Lung (tissue), 17 donors: ENCODE measurements at places on chromosomes 6 and 20. TPM values are rescaled to one million over a fixed set of nuclear protein-coding genes. Genes with fewer than 3 reads are reported as not detected.
A peak's percentile ranks its signal among the peaks of the same experiment; 100 is the strongest.

The PRICKLE4 gene
- 6.9 TPM for total RNA-seq

The FAM83B gene
- total RNA-seq: 4.4 TPM

The VPS52 gene
- 59.9 TPM for total RNA-seq

The C20orf144 gene
- total RNA-seq: not detected

The SYCP2L gene
- total RNA-seq: 5.3 TPM

The TAAR8 gene
- not detected for total RNA-seq

DNA sequence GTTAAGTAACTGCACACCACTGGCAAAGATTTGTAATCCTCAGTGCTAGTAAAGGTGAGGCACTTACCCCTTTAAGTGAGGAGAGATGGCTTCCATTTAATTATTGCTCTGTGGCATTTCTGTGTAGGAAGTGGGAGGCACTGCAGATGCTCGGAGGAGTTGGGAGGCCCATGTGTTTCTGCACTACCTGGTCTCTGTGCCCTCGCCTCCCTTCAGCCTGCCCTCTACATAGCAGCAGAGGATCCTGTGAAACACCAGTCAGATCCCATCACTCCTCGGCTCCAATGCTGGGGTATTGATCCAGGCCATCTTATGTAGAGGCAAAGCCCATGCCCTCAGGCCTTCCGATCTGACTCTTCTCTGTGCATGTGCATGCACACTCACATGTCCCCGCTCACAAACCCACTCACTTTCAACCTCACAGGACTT is 67.0 kb downstream of the SLX4IP start:
- DNase-seq: no peak
- no peak overlapping the region for H3K27ac ChIP-seq
- peaks cover 16% of the 10 kb centered on the region for H3K4me1 ChIP-seq
- H3K4me3 ChIP-seq: no peak overlapping the region
- no peaks in the 10 kb centered on the region for H3K27me3 ChIP-seq
- H3K36me3 ChIP-seq: no peaks in the 10 kb centered on the region

DNA sequence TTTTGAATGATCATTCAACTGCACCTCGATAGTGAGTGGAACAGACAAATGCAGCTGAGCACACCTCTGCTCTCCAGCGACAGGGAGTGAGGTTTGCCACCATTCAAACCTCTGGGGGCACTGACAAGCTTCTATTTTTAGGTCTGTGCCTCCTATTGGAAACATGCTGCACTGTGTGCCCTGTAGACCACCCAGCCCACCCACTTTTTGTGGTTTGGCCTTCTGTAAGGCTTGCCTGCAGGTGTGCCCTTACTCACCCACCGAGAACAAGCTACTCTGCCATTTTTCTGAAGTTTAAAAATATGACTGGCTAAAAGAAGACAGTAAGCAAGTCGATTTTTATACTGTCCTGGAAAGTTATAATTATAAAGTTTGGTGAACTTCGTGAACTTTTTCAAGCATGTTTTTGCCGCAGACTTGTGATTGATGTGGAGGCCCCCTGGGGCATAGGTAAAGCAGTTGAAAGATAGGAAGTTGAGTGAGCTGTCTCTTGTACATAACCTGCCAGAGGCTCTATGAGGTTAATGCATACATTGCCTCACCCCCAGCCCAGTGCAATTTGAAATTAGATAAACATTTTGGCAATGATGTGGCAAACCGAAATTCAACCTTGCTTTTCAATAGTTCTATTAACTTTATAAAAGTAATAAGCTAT is 53.8 kb downstream of the ADGRG6 start:
- no peaks in the 10 kb centered on the region for H3K36me3 ChIP-seq
- H3K27me3 ChIP-seq: no peaks in the 10 kb centered on the region
- peaks cover 34% of the 10 kb centered on the region for H3K4me1 ChIP-seq

DNA sequence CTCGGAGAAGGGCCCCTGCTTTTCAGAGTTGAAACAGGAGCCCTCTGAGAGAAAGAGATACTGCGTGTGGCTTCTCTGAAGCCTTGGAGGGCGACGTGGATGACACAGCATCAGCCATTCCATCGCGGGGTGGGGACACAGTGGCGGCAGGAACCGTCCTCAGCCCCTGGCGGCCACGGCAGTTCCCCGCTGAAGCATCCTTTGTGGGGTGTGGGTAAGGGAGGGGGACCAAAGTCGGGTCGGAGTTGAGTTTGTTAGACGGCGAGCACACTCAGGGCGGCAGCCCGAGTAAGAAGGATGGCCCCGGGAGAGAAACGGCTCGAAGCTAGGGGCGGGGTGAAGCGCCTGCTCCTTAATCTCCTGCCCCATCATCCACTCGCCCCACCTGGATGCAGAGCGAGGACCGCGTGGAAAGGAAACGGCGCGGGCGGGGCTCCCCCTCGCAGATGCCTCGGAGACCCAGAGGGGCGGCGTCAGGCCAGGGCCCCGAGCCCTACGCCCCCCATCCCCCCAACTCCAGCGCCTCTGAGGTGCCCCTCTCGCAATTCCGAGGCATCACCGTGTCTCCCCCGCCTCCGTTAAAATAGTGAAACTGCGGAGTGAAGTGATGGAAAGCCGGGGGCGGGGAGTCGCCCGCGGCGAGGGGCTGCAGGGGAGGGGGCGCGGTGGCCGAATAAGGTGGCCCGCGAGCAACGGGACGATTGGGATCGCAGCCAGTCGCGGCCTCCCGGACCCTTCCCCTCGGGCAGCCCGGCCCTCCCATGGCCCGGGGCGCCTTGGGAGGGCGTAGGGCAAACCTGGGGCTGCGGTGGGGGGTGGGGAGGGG is 796 bp upstream of the RREB1 start:
- H3K4me1 ChIP-seq: peaks cover 16% of the 10 kb centered on the region
- no peaks in the 10 kb centered on the region for H3K27me3 ChIP-seq
- no peak for DNase-seq
- H3K27ac ChIP-seq: peak overlapping the region; percentile 98

GRCh38 chr6:24858177-24858653 is 59.5 kb upstream of the ARMH2 start:
- peak overlapping the region; percentile 79 for H3K27ac ChIP-seq
- H3K36me3 ChIP-seq: peaks cover under 1% of the 10 kb centered on the region
- H3K4me1 ChIP-seq: no peaks in the 10 kb centered on the region
- H3K4me3 ChIP-seq: no peak overlapping the region
- DNase-seq: no peak

DNA sequence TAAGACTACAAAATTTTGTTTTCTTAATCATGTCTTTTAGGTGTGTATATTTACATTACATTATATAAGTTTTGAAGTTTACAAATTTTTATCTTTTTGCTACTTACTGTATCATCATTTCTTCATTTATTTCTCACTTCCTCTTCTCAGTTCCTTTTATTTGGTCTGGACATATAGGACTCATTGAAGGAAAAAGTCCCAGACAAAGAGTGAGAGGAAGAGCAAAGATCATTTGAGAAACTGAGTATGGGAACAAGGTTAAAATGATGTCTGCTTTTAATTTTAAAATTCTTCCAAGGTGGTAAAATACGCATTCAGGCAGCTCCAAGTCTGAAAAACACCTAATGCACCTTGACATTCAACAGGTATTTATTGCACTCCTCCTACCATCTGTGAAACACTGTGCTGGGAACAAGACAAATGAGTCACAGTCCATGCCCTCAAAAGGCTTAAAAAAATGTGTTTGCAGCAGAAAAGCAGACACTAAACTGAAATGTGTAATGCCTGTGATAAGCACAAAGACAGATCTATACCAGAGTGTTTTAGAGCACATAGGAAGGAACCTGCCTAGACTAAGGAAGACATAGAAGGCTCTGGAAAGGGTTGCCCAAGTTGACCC is 63.2 kb downstream of the PKIB start:
- no peaks in the 10 kb centered on the region for H3K36me3 ChIP-seq
- H3K27me3 ChIP-seq: no peaks in the 10 kb centered on the region
- H3K27ac ChIP-seq: no peak overlapping the region
- H3K4me1 ChIP-seq: no peaks in the 10 kb centered on the region
- no peak overlapping the region for H3K4me3 ChIP-seq

DNA sequence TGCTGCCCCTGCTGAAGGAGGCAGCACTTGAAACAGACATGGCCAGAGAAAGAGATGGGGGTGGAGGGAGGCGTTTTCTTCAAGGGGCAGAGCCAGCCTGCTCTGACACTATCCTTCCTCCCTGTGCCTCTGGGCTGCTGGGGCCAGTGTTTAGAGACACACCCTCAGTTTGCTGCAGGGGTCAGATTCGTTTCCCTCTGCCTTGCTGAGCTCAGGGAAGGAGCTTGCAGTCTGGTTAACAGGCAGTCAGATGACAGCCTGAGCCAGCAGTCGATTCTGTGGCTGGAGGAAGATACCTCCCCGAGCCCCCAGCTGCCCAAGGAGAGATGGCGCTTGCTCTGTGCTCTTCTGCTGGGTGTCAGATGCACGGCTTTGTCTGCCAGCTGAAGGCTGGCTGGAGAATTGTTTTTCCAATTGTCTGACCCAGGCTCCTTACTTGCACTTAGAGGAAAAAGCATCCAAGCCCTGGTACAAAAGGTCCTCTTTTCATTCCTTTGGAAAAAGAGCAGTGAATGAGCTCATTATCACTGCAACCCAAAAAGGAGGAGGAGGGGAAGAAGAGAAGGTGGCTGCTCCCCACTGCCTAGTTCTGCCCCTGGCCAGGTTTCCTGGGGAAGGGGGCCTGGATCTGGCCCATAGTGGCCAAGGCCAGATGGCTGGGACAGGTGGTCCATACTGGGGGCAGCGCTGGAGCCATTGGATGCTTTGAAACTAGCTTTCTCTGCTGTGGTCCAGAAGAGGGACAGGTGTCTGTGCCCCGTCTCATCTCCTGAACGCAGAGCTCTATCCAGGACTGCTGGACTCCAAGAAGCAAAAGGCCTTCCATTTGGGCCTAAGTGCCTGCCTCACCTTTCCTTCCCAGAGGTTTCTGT is 88.2 kb downstream of the TCP11 start:
- no peak overlapping the region for H3K27ac ChIP-seq
- H3K4me3 ChIP-seq: no peak overlapping the region
- no peaks in the 10 kb centered on the region for H3K27me3 ChIP-seq

GRCh38 chr6:117229870-117230269 is 35.5 kb upstream of the VGLL2 start:
- no peak overlapping the region for H3K4me3 ChIP-seq
- no peaks in the 10 kb centered on the region for H3K27me3 ChIP-seq
- no peaks in the 10 kb centered on the region for H3K4me1 ChIP-seq
- H3K27ac ChIP-seq: no peak overlapping the region
- DNase-seq: no peak

- no peak overlapping the region for H3K27ac ChIP-seq
- H3K36me3 ChIP-seq: no peaks in the 10 kb centered on the region
- no peak for DNase-seq
- no peaks in the 10 kb centered on the region for H3K27me3 ChIP-seq
These were observed 256.6 kb downstream of the RFPL4B start for GRCh38 chr6:112603726-112604125.

DNA sequence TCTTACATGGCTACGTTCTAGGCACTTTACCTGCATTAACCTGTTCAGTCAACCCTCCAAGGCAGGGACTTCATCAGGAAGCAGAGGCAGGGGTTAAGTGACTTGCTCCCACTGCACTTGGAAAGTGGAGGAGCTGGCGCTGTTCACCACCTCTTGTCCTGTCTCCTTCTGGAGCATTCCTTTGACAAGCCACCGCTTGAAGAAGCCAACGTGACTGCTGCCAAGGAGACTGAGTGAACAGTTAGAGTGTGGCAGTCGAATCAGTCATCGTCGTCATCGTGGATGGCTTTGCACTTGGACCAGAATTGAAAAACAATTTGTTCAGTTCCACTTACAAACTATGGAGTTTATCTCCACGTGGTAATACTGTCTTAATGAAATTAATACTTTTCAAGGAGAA is 60.9 kb downstream of the TULP4 start:
- peaks cover 6% of the 10 kb centered on the region for H3K4me1 ChIP-seq
- H3K27me3 ChIP-seq: no peaks in the 10 kb centered on the region
- no peaks in the 10 kb centered on the region for H3K36me3 ChIP-seq

GRCh38 chr20:14881518-14881917 is 544.1 kb upstream of the FLRT3 start:
- no peak for DNase-seq
- no peak overlapping the region for H3K27ac ChIP-seq
- H3K27me3 ChIP-seq: no peaks in the 10 kb centered on the region
- no peak overlapping the region for H3K4me3 ChIP-seq

GRCh38 chr6:153411070-153411648 is 280.1 kb upstream of the RGS17 start:
- H3K27me3 ChIP-seq: no peaks in the 10 kb centered on the region
- H3K27ac ChIP-seq: no peak overlapping the region
- H3K36me3 ChIP-seq: no peaks in the 10 kb centered on the region
- no peak overlapping the region for H3K4me3 ChIP-seq
- no peak for DNase-seq

DNA sequence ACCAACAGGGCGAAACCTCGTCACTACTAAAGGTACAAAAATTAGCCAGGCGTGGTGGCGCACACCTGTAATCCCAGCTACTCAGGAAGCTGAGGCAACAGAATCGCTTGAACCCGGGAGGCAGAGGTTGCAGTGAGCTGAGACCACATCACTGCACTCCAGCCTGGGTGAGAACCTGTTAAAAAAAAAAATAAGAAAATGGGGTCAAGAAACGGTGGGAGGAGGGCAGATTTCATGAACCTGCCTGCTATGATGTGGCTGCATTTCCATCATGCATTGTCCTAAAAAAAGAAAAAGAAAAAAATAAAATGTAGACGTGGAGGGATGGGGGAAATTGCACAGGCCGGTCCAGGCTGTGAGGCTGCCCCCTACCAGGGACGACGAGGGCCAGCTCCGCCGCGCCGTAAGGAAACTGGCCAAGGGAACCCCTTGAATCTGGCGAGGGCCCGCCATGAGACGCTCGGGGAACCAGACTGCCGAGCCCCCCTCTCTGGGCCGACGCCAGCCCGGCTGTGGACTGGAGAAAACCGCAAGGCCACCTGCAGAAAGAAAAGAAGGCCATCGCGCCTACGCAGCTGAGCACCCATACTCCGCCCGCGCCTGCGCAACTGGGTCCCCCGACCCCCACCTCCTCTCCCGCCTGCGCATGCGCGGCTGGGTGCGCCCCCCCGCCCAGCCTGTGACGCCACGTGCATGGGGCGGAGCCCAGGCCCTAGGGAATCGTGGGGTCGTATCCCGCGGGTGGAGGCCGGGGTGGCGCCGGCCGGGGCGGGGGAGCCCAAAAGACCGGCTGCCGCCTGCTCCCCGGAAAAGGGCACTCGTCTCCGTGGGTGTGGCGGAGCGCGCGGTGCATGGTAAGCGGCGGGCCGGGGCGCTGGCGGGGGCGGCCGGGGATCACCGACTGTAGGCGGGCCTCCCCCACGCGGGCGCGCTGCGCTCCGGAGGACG is at the start of gene ENTPD6:
TSS of gene ENTPD6 (plus strand) at position 699 of the 948 bp plus-strand sequence. CDS start 10,825 bp downstream, outside the sequence.
- peaks cover 11% of the 10 kb centered on the region for H3K4me1 ChIP-seq
- H3K27me3 ChIP-seq: no peaks in the 10 kb centered on the region
- H3K36me3 ChIP-seq: no peaks in the 10 kb centered on the region
- peak within 1 kb of the TSS; percentile 57 for H3K4me3 ChIP-seq
- peak; percentile 94 for DNase-seq

DNA sequence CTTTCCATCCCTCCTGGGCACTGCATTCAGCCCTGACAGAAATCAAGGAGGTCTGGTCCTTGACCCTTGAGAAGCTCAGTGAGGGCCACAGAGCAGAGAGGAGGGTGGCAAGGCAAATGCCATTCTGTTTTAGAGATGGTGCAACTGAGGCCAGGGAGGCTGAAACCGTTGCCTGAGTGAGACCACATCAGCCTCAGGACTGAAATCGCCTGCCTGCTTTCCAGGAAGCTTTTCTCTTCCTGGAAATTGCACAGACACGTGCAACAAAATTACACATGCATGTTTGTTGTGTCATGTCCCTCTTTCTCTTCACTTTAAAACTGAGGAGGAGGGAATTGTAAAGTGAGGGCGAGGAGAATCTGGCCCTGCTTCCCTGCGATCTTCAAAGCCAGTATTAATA is 113.7 kb upstream of the PDE10A start:
- peaks cover 11% of the 10 kb centered on the region for H3K27me3 ChIP-seq
- no peak overlapping the region for H3K27ac ChIP-seq
- no peak overlapping the region for H3K4me3 ChIP-seq
- peaks cover 8% of the 10 kb centered on the region for H3K4me1 ChIP-seq

- peak; percentile 72 for DNase-seq
- no peak overlapping the region for H3K27ac ChIP-seq
- H3K4me3 ChIP-seq: no peak overlapping the region
- no peaks in the 10 kb centered on the region for H3K36me3 ChIP-seq
- peaks cover 4% of the 10 kb centered on the region for H3K4me1 ChIP-seq
These were observed 59.0 kb upstream of the FAM184A start for GRCh38 chr6:119137194-119138072.
